ENCODE measurements at places on chromosomes 16 and 17.

DNA sequence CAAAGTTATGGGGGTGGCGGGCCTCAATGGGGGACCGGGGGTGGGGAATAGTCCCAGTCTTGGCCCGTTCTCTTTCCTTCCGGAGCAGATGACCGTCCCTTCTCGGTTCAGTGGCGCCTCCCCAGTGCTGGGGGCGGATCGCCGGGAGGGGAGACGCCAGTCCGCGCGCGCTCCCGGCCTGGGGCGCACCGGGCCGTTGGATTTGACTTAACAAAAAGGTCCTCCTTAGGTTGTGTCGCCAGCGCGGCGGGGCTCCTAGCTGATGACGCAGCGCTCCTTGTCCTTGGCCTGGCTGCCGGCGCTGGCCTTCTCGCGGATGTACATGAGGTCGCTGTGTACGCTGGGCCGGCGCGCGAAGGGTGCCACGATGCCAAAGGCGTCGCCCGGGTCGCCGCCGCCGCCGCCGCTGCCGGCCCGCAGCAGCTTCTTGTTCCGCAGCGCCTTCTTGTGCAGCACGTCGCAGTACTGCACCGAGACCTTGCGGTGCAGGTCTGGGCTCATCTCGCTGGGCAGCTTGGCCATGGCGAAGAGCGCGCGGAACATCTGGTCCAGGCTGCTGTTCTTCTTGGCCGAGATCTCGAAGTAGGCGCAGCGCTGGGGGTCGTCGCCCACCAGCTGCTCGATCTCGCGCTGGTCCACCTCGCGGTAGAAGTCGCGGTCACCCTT, 1.2 kb downstream of the RASD1 start:
- DNase-seq, result no peak

- DNase-seq, result no peak
Observed at GRCh38 chr17:53278466-53278865, 544.3 kb upstream of the KIF2B start.

GRCh38 chr16:47019568-47019967, 46.1 kb upstream of the DNAJA2 start:
- no peak for DNase-seq

DNA sequence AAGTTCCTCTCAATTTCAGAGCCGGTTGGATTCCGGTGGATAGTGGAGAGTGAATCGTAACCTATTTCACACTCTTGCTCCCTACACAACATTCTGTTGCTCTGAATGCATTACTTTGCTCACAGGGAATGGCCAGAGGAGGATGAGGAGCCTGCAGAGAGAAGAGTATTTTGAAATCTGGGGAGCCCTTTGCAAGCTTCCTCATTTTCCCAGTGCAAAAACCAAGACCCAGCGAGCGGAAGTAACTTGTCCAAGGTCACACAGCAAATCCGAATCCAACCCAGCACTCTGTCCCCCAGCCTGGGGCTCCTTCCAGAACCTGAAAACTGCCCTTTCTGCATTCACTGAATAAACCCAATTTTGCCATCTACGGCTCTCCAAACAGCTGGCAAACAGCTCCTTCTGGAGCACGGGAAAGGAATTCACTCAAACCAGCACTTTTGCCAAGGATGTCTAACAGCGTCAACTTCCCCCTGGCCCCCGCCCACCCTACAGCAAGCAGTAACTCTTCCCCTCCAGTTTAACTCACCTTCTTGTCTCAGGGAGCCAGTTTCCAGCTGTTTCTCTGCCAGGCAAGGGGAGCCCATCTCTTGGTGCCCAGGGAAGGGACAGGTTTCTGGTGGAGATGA, 557 bp downstream of the KCNG4 start:
- no peak for DNase-seq

DNA sequence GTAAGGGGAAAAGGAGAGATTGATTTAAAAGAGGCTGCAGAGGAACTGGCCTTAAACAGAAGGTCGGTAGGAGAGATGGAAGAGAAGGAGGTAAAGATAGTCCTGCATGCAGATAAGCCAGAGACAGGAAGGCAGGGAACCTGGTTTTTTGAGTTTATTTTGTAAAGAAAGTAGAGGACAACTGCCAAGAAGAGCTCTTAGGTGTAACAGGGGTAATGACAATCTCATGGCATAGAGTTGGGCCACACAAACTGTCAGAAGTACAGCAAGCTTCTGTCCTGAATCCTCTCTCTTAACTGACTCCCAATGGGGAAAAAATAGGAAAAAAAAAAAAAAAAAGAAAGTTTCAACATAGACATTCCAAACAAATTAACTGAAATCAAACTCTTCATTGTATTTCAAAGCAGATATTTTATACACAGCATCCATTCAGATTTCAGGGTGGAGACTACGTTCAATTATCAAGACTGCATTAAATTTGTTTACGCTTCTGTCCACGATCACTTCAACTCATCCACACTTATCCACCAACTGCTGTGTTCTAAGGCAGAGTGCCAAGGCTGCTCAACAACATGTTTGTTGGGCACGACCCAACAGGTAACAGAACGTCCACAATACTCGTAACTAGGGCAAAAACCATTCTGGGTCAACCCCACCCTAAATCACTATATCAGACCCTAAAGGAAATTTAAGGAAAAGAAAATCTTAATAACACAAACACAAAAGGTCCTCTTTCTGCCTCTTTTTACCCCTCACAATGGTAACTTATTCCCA, 34.9 kb downstream of the USP31 start:
- no peak for DNase-seq

GRCh38 chr16:67388591-67388990, 4.7 kb downstream of the TPPP3 start:
- no peak for DNase-seq

- no peak for DNase-seq
Observed at GRCh38 chr17:58757162-58757613, 1.5 kb downstream of the PPM1E start.

DNA sequence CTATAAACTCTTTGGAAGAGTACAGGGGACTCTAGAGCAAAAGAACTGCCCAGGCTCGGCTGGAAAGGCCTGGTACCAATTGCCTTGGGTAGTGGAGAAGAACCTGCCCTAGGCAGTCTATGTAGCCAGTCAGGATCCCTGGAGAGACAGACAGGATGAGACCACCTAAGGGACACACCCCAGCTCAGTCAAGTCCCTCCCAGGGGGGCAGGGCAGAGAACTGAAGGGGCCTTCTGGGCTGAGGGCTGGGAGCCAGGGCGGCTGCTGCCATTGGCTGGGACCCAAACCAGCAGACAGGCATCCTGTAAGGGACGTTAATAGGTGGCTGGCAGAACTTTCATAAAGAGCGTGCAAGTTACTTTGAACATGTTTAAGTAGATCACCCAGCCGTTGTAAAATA, 12.8 kb upstream of the SLC38A8 start:
- DNase-seq, result no peak
